ENCODE measurements at places on chromosomes 2 and 18.

GRCh38 chr18:13608791-13609532 lies 117.4 kb downstream of the FAM210A start:
- DNase-seq = no peak

DNA sequence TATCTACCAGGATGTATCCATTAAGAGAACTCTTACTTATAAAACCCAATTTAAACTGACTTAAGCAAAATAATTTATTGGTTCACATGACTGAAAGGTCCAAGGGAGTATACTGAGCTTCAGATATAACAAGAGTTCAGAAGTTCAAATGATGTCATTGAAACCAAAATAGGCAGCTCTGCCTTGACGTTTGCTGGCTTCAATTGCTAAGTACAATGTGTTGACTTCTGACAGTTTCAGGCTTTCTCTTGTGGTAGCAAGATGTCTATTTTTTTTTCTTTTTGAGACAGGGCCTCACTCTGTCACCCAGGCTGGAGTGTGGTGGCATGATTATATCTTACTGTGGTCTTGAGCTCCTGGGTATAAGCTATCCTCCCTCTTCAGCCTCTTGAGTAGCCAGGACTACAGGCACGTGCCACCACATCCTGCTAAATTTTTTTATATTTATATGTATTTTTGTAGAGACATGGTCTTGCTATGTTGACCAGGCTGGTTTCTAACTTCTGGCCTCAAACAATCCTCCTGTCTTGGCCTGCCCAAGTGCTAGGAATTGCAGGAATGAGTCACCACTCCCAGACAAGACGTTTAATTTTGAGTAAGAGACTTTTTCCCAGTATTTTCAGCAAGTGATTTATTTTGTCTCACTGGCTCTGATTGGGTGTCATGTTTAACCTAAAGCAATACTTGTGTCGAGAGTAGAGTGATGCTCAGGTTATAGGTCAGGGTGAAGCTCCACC lies 184.8 kb downstream of the NR4A2 start:
- no peak for DNase-seq

GRCh38 chr2:102434655-102435381 lies 11.9 kb downstream of the IL18RAP start:
- no peak for DNase-seq

- no peak for DNase-seq
Observed at GRCh38 chr2:238878051-238878735, 30.3 kb downstream of the TWIST2 start.

GRCh38 chr18:68288408-68288807 lies 426.5 kb downstream of the TMX3 start:
- no peak for DNase-seq

All from ACHN (cell line).